RKO (cell line): ENCODE measurements at places on chromosomes 3 and 15.

- DNase-seq = no peak
These were observed 52.1 kb downstream of the TM2D3 start for GRCh38 chr15:101600035-101600434.

- DNase-seq = no peak
These were observed 8.7 kb downstream of the CIB1 start for GRCh38 chr15:90225047-90225446.

DNA sequence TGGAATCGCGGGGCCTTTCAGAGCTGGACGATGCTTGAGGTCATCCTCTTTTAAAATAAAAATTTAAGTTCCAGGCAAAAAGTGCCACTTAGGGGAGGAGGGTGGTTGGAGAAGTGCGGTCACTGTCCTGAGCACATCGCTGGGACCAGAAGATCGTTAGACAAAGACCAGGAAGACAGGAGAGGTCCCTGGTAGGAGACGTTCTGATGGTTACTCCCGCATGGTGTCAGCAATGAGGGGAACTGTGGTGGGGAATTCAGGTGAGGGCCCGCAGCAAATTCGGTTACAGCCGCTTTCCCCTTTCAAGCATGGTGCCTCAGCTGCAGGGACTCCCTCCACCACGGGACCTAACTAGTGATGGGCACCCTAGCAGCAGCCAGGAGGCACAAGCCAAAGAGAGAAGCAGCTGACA lies 1.0 kb upstream of the ISY1 start:
- DNase-seq = peak; percentile 58

GRCh38 chr3:187264911-187265310 lies 26.6 kb downstream of the MASP1 start:
- DNase-seq = no peak

- no peak for DNase-seq
These were observed 75.6 kb upstream of the ADPGK start for GRCh38 chr15:72859017-72859756.

DNA sequence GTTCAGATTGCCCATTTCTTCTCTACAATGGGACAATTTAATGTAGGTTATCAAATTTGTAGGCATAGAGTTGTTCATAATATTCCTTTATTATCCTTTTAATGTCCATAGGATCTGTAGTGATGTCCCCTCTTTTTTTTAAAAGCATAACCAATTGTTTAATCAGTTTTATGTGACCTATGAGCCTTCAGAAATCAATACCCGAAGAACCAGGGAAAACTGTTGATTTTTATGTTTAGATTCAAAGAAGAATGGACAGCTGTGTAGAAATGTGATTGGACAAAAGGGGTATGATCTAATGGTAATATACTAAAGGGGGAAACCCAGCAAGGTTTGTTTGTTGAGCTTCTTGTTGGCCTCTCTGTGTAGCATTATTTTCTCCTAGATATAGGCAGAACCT lies 39.5 kb downstream of the SUSD5 start:
- DNase-seq = no peak

- no peak for DNase-seq
These were observed 3.2 kb upstream of the EIF1B start for GRCh38 chr3:40306336-40306735.

- DNase-seq = no peak
These were observed 40.1 kb downstream of the FAN1 start for GRCh38 chr15:30943654-30944335.

- peak; percentile 31 for DNase-seq
These were observed 660 bp downstream of the NECTIN3 start for GRCh38 chr3:111072031-111072921.

- DNase-seq = no peak
These were observed 147.7 kb upstream of the TRIM42 start for GRCh38 chr3:140530131-140530530.

- DNase-seq = no peak
These were observed 33.5 kb upstream of the TIMP4 start for GRCh38 chr3:12192173-12192572.

GRCh38 chr15:25712192-25712960 lies 150.8 kb downstream of the ATP10A start:
- no peak for DNase-seq

- DNase-seq = no peak
These were observed 15.0 kb downstream of the CHST13 start for GRCh38 chr3:126538966-126539365.

DNA sequence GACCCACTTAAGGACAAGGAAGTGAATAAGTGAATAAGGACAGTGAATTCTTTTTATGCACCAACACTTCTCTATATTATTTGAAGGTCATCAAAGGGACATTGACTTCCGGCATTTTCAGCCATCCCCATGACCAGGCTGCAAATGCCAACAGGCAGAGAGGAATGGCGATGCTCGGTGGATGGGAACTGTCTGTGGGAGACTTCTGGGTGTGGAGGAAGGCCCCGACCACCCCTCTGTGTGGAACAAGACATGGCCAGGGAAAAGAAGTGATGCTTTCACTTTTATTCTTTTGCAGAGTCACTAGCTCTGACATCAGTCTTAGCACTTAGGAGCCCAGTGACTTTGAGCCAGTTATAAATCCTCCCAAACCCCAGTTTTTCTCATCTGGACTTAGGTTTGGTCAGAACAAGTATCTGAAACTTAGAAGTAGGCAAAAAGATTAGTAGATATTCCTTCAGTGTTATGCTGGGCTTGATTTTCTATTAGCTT lies 84.5 kb downstream of the KBTBD8 start:
- no peak for DNase-seq

GRCh38 chr15:92451225-92451825 lies 57.6 kb downstream of the ST8SIA2 start:
- DNase-seq = peak; percentile 37

DNA sequence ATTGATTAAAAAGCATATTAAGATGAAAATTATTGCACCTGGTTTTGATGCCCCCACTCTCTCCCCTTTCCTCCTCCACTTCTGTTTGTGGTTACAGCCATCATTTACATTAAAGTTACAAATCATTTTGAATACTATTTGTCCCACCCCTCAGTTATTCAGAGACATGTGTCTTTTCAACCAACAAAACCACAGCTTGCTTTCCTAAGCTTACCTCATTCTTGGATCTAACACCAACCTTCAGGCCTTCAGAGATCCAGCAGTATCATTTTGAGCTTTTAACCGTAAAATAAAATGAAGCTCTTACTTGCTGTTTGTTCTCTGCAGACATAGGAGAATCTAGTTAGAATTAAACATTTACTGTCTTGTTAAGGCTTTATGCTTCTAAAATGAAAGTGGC lies 4.7 kb downstream of the PXYLP1 start:
- no peak for DNase-seq

- peak; percentile 9 for DNase-seq
These were observed 96.1 kb downstream of the FMN1 start for GRCh38 chr15:33098094-33099058.

- no peak for DNase-seq
These were observed 836.8 kb upstream of the NECTIN3 start for GRCh38 chr3:110234831-110235230.

DNA sequence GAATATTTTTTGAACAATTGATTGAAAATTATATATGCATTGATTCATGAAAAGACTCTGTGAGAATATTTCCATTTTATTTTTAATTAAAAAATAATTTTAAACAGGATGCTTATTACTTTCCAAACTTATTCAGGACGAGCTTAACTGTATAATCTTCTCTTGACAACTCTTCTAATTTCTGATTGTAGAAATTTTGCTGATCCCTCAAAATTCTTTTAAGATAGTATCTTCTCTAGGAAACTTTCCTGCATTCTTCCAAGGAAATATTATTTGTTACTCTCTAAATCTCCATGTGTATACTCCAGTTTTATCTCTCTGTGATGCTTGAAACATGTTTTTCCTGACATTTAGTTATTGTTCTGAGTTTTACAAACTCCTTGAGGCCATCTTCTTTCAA lies 197.2 kb downstream of the BCHE start:
- DNase-seq = no peak

DNA sequence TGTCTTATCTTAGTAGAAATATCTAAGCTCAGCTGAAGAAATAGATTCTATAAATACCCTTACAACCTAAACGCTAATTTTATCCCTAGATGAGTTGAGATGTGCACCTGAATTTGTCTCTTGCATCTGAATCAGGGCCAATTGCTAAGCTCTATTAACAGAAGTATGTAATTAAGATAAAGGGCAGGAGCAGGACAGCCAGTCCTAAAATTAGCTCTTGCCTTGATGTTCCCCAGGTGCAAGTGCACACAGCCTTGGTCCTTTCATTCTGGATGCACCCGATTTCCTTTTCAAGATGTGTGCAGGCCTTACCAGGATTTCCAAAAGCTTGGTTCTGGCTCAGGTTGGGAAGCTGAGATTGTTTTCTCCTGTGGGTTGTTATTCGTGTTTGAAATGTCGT lies 52.4 kb downstream of the MAGI1 start:
- no peak for DNase-seq

GRCh38 chr3:153209596-153209995 lies 47.6 kb downstream of the RAP2B start:
- DNase-seq = peak; percentile 69

DNA sequence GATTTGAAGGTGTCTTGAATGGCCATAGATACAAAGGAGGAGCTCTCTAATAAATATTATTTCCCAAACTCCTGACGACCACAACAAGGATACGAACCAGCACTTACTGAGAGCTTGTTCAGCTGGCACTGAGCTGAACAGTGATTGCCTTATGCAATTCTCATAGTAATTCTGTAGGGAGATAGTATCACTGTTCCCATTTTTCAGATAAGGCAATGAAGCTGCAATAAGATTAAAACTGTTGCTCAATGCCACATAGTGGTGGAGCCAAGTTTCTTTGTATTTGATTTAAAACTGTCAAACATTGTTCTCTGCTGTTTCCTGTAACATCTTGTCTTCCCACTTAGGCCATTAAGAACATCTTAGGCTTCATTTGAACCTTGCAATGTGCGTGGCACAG lies 163.9 kb downstream of the RPLP1 start:
- no peak for DNase-seq

- DNase-seq = no peak
These were observed 46.6 kb downstream of the MAGI1 start for GRCh38 chr3:65992106-65992505.

DNA sequence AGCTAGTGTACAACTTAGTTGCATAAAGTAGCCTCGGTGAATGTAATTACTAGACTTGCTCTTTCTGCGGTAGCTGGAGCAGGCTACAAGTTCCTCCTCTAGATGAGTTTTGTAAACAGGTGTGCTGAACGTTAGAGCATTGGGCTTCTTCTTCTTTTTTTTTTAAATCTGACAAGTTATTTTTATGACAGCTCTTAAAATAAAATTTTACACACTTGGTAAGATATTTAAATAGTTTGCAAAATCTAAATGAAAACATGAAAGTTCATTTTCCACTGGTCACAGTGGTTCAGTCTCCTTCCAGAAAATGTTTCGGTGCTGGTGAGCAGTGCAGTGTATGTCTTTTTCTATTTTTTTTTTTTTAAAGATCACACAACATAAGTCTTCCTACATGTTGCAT lies 3.0 kb downstream of the CCR9 start:
- DNase-seq = no peak

DNA sequence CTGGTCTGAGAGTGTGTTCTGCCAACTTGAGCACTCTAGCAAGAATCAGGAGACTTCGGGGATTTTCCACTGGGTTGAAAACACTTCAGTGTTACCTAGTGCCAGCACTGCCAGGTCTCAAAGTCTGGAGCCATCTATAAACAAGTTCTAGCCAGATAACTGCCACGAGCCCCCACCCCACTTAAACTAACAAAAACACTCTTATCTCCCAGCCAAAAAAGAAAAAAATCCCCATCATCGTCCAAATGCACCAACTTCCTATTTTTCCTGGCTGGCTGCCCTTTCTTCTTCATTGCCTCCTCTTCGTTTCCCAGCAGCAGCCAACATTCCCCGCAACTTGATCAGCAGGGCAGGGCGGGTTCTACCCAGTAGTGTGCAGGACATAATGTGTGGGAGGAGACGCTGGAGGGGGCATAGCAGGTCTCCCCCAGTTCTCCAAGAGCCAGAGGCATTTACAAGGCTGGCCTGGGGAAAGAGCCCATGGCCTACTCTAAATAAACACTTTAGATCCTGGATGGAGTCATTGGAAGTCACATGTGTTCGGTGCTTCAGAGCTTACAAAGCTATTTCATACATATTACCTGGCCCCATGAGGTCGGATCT lies 29.5 kb downstream of the C2CD4B start:
- DNase-seq = no peak

DNA sequence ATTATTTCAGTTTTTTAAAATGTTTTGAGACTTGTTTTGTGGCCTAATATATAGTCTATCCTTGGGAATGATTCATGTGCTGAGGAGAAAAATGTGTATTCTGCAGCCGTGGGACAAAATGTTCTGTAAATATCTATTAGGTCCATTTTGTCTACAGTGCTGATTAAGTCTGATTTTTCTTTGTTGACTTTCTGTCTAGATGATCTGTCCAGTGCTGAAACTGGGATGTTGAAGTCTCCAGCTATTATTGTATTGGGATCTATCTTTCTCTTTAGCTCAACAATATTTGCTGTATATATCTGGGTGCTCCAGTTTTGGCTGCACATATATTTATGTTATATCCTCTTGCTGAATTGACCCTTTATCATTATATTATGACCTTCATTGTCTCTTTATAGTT lies 85.2 kb downstream of the UBE2E2 start:
- DNase-seq = no peak

DNA sequence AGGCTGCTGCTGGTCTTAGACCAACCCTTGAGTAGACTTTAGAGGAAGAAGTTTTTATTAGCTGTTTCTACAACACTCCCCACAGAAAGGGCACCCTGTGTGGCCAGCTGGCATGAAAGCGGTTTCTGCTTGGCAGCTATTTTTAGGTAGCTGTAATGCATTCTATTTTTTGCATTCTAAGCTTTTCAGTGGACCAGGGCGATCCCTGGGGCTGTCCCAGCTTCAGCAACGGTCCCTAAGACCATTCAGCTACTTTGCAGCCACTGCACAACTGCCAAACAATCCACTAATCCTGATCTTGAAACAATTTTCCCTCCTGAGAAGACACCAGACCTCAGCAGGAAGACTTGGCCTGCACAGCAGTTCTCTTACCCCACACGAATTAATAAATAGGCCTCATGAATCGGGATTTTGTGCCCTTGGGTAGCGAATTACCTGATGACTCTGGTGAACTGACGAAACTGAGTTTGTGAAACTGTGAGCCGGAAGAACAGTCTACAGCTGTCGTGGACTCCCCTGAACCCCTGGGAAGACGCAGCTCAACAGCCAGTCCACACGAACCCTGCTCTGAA lies 14.6 kb upstream of the TFRC start:
- no peak for DNase-seq

GRCh38 chr15:68055224-68055705 lies 1.1 kb downstream of the PIAS1 start:
- peak; percentile 92 for DNase-seq

DNA sequence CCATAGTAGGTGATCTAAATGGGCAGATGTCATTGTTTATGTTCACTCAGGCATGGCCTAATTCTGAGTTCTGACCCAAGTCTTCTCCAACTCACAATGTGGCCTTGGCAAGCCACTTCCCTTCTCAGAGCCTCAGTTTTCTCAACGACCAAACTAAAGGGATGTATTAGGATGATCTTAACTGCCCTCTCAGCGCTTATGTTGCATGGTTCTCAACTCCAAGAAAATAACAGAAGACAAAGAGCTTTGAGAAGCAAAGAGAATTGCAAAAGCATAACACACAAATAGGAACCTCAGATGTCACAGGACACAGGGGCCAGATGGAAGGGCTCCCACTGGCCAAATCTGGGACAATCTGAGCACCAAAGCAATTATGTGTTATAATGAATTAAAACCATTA lies 8.6 kb downstream of the RHCG start:
- DNase-seq = no peak
